ENCODE measurements at places on chromosomes 3 and 15.

GRCh38 chr3:53800041-53800906, 45.9 kb downstream of the CHDH start:
- DNase-seq = no peak

GRCh38 chr15:27869697-27870281, 229.3 kb downstream of the OCA2 start:
- DNase-seq = no peak

GRCh38 chr3:74273555-74274402, 340.7 kb downstream of the CNTN3 start:
- DNase-seq = no peak

- no peak for DNase-seq
These were observed 73.1 kb upstream of the HES1 start for GRCh38 chr3:194062830-194063229.

DNA sequence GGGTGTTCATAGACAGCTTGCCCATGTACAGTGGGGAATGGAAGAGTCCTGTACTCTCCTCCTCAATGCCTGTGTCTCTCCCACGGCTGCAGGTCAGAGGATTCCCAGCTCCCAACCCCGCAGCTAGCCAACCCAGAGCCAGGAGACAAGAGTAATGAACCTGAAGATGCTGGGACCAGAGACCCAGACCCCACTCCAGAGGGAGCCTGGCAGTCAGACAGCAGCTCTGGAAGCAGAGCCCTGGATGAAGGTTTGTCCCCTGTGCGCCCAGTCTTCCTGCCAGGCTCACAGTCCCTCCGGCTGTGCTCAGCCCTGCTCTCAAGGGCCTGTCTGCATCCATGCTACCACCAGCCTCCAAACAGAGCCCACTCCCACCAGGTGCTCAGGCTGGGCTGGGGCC, 29.5 kb downstream of the EFCC1 start:
- no peak for DNase-seq

Measured in AG09319 (cell line).